ENCODE measurements at places on chromosomes 11 and 22.

DNA sequence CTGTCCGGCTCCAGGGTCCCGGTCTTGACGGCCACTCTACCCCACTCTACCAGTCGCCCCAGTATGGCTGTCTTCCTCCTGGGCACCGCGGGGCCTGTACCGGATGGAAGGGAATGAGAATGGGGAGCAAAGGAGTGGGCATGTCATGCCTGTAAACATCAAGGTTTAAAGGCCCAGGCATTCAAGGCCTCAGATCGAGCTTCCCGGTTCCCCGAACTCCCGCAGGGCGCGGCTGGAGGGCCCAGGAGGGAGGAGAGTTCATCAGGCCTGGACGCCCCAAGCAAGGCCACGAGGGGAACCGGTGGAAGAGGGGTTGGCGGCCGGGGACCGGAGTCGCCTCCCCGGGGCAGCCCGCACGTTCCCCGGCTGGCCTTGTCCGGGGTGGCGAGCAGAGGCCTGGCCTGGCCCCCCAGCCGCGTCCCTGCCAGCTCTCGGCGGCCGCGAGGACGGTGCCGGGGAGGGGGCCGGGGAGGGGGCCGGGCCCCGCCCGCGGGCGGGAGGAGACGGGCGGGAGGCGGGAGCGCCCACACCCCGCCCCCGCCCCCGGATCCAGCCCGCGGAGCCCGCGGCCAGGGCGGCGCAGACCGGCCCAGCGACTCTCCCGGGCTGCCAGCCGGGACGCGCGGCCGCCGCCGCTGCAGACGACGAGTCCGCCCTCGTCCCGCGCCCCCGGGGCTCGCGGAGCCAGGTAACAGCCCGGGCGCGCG is at the start of gene CDC42EP1:
TSS of gene CDC42EP1 (plus strand) at position 580 of the 707 bp plus-strand sequence. CDS start 5,870 bp downstream, outside the sequence.
- no peak for DNase-seq

DNA sequence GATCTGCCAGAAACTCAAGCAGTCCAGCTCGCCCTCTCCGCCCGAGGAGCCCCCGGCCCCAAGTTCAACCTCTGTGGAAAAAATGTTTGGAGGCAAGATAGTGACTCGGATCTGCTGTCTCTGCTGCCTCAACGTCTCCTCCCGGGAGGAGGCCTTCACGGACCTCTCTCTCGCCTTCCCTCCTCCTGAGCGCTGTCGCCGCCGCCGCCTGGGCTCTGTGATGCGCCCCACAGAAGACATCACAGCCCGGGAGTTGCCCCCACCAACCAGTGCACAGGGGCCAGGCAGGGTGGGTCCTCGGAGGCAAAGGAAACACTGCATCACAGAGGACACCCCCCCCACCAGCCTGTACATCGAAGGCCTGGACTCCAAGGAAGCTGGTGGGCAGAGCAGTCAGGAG is 20.8 kb downstream of the USP35 start:
- no peak for DNase-seq

DNA sequence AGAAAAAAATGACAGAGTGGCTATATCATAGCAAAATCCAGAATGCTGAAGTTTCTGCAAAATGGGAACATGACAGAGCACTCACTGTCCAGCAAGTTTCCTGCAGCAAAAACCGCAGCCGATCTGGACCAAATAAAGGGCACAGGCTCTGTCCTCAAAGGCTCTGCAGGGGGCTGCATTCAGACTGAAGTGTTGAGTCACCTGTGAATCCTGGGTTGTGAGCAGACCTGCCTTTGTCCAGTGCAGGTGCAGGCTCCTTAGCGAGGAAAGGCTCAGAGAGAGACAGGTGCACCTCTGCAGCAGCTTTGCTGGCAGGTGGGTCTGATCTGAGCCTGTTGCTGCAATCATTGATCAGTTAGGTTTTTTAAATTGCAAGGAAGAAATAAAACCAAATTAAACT is 29.3 kb upstream of the NFAM1 start:
- DNase-seq = peak; percentile 71

- DNase-seq = no peak
Observed at GRCh38 chr22:27195494-27195893, 538.1 kb downstream of the MIAT start.

DNA sequence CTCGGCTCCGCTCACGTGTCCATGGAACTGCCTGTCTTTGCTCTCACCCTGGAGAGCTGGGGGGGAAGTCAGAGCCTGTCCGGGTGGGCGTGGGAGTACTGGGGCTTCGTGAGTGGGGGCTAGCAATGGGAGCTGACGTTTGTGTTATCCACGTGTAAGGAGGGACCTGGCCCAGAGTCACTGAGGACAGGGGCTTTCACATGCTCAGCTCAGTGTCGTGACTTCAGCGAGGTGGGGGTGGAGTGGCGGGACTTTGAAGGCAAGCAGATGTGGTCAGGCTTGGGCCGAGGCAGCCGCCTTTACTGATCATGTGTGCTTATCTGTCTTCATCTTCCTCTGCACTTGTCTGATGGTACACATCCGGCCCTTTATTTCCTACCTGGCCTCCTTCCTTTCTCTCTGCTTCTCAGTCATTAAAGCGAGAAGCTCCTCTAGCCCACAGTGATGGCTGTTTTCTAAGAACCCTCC is 113.1 kb upstream of the NNMT start:
- DNase-seq = no peak

GRCh38 chr11:69318093-69318420 is 24.1 kb downstream of the MYEOV start:
- no peak for DNase-seq

GRCh38 chr11:19951558-19952115 is 208.6 kb downstream of the DBX1 start:
- peak; percentile 40 for DNase-seq

DNA sequence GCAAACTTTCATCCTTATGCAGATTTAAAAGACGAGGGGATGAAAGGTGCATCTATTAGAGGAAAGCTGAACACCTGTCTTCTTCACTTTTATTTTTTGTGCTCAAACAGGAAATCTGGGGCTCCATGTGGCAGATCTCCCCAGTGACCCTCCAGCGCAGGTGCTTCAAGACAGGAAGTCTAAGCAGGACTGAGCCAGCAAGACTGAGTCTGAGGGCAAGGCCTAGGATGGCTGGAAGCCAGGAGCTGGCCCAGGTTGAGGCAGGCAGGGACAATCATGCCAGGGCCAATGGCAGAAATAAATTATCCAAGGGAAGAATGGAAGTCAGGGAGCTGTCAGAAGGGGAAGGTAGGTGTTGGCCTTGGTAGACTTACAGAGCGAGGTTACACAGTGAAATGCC is 101.1 kb upstream of the SPON1 start:
- no peak for DNase-seq

DNA sequence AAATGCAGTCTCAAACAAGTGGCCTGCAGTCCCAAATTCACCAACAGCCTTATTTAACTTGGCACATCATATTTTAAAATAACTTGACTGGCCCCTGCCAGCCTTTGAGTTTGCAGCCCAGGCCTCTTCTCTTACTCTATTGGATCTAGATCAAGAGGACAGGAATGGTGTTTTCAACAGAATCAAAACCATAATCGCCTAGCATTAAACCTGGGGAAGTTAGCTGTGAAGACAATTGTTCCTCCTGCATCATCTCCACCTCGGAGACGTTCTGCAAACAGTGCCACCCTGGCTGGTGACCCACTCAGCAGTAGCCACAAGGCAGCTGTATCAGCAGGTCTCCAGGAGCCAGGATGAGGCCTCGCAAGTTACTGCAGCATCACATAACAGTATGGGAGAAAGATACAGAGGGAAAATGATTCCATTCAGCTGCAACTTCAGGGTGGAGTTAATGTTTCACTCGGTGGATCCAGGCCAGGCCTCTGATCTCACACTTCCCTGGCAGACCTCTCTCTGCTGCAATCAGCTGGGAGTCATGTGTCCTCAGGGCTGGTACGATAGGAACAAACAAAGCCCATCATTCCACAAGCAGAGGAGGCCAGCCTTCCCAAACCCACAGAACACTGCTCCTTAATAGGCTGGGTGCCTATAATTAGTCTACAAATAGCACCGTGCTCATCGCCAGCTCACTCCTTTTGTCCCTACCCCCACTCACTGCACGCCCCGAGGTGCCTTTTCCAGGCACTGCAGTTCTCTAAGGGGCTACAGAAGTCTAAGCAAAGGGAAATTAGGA is 18.6 kb upstream of the SCN2B start:
- no peak for DNase-seq

- no peak for DNase-seq
Observed at GRCh38 chr11:91407842-91408241, 816.8 kb upstream of the FAT3 start.

DNA sequence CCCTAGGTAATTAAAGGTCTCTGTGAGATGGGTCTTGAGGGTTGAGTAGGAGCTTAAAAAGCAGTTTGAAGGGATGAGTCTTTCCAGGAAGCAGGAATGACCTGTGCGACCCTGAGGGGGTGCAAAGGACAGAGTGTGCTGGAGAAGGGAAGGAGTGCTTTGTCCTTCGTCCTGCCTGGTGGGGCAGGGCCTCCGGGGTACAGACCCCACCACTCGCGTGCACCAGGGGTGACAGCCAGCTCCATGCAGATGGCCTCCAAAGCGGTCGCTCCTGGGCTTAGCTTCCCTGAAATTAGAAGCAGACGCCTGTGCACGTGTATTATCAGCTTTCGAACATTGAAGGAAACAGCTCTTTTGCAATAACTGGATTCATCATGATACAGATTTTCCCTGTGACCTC is 959.8 kb downstream of the BRD1 start:
- no peak for DNase-seq

DNA sequence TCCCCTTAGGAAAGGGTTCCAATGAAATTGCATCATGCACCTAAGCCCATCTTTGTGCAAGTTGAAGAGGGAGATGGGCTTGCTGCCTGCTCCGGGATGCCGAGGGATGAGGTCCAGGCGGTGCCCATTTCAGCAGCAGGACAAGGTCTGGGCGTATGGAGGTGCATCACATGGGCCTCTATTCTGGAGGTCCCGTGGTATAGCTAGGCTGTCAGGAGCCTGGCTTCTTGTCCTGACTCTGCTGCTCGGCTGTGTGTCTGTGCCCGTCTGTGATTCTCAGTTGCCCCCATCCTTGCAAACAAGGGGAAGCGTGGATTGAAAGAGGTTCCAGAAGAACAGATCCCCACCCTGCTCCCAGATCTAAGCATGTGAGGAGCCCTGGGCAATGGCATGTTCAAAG is 130.0 kb downstream of the OSBP2 start:
- DNase-seq = no peak

GRCh38 chr11:131874070-131874469 is 503.7 kb downstream of the NTM start:
- no peak for DNase-seq

GRCh38 chr22:30371981-30372380 is 15.2 kb downstream of the CCDC157 start:
- DNase-seq = no peak

DNA sequence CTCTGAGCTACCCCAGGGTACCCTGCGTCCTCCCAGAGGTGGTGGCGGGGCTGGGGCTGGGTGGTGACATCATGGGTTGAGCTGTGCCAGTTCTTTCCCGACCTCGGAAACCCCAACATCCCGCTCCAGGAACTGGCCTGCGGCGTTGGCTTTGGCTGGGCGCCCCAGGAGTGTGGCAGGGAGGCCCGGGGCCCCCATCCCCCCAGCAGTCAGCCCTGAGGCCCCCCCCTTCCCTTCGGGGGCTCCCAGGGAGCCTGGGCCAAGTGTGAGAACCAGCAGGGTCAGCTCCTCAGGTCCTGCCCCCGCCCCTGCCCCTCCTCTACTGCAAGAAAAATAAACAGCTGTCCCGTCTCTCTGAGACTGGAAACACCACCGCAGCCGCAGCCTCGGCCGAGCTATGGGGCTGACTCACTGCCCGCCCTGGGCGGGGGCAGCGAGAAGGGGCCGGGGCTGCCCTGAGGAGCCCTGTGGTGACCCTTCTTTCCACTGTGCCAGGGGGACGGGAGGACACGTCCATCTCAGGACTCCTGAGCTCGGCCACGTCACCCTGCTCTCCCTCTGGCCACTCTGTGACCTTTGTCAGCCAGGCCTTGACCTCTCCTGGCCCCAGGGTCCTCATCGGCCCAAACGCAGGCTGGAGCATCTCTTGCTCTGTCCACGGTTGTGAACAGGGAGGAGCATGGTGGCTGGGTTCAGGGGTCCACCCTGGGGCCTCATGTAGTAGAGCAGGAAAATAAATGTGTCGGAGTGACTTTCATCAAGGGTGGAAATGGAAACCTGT is 73.4 kb downstream of the WNT7B start:
- no peak for DNase-seq

DNA sequence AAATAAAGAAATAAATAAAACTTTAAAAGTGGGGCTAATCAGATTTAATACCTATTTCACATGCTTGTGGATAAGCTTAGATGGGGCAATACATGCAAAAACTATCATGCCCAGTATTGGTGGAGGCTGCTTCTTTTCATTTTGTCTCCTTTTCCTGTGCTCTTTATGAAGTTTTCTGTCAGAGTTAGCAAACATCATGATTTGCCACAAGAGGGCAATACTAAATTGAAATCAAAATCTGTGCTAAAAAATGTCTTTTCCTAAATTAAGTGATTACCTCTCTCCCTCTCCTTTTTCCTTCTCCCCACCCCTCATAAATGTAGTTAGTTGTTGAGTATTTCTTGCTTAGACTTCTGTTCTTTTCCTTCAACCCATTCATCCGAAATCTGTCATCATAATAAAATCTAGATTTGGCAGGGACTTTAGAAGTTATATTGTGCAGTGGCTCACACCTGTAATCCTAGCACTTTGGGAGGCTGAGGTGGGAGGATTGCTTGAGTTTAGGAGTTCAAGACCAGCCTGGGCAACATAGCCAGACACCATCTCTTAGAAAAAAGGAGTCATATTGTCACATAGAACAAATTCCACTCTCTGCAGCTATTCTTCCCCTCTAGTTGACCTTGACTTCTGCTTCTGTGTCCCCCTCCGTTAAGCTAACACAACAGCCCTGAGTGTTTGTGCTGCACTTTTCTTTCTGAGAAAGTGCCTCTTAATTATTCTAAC is 4.7 kb upstream of the ARHGAP42 start:
- DNase-seq = no peak

GRCh38 chr22:19691721-19692341 is 22.5 kb upstream of the SEPTIN5 start:
- DNase-seq = no peak

- no peak for DNase-seq
Observed at GRCh38 chr11:127844876-127845275, 742.5 kb downstream of the ETS1 start.

- DNase-seq = no peak
Observed at GRCh38 chr11:35598254-35599125, 19.8 kb upstream of the FJX1 start.

DNA sequence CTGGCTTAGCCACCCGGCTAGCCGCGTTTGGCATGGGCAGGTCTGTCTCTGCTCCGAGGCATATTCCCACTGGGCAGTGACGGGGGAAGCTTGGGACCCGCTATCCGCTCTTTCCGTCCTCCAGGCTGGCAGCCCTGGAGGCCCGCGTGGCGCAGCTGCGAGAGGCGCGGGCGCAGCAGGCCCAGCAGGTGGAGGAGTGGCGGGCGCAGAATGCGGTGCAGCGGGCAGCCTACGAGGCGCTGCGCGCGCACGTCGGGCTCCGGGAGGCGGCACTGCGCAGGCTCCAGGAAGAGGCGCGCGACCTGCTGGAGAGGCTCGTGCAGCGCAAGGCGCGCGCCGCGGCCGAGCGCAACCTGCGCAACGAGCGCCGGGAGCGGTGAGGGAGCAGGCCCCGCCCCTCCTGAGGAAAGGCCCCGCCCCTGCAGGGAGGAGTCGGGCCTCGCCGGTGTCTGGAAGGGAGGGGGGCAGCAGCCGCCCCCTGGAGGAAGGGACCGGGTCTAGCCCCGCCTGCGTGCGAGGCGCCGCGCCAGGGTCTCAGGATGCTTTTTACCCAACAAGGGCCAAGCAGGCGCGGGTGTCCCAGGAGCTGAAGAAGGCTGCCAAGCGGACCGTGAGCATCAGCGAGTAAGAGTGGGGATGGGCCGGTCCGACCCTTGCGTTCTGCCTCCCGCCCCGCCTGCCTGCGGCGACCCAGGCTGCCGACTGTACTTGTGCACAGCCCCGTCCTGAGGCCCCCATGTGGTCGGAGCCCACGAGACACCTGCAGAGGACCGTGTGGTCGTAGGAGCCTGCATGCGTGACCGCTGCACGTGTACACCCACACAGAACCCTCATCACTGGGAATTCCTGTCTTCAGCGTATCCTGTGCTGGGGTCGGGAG is 7.9 kb downstream of the ATG16L2 start:
- peak; percentile 83 for DNase-seq

Measured in NCI-H187 (cell line).